ENCODE measurements at places on chromosomes 16 and 17.
A peak's percentile ranks its signal among the peaks of the same experiment; 100 is the strongest.

GRCh38 chr17:28366605-28367004, 1.6 kb upstream of the SEBOX start:
- DNase-seq: no peak

GRCh38 chr16:35298460-35299243, 1839.2 kb downstream of the TP53TG3F start:
- no peak for DNase-seq

DNA sequence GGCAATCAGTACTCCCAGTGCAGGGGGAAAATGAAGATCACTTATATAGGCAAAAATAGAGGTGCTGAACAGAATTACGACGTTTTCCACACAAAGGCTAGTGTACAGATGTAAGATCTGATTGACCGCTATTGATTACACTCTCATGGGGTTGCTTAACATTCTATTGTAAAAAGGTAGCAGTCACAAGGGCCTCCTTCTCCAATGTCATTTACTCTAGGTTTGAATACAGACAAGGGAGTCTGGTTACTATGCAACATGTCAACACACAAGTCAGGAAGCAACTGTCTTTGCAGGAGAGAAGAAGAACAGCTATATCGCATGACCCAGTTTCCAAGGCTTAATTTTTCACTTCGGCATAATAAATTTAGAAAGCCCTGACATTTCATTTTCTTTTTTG, 7.9 kb downstream of the KRT37 start:
- no peak for DNase-seq

DNA sequence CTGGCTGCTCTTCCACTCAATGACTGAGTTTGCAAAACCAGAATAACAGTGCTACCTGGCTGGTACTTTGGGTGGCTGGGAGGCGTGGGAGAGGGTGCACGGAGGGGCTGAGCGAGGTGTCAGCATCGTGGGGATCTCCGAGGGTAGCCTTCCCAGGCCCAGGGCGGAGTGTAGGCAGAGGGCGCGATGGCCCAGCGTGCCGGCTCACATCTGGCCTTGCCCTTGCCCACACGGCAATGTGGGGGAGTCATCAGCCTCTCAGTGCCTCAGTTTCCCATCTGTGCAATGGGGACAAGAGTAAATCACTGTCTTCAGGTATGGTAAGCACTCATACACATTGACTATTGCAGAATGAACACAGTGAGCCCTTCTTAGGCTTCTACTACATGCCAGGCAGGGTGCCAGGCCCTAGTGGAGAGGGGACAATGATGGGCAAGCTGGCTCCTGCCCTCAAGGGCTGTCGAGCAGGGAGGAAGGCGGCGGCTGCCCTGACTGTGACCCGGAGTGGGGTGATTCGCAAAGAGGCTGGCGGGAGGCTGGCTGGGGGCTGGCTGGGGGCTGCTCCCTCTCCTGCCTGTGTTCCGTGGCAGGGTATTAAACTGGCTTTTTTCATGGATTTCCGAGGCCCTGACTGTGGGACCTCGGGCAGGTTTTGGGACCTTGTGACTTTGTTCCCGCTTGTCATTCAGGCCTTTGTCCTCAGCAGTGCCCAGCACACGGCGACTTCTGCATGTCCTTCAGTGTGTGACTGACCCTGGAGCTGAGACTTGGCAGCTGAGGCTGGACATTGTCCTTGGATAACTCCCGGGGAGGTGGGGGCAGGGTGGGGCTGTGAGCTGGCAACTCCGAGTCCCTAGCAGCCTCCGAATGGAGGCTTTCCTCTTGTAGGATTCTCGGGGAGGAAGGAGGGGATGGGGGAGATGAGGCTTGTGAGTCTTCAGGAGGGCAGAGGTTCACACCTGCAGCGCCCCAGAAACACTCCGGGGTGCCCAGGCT, 243.1 kb downstream of the SEC14L1 start:
- no peak for DNase-seq

DNA sequence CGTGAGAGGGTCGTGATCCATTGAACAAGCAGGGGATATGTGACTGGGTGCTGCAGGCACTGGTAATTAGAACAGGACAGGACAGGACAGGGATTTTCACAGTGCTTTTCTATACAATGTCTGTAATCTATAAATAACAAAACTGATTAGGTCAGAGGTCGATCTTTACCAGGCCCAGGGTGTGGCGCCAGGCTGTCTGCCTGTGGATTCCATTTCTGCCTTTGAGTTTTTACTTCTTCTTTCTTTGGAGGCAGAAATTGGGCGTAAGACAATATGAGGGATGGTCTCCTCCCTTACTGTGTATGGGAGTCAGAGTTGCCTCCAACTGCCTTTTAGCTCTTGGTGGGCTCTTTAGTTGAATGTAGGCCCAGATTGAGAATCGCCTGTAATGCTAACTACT, 1.5 kb upstream of the ZNF764 start:
- DNase-seq: no peak

DNA sequence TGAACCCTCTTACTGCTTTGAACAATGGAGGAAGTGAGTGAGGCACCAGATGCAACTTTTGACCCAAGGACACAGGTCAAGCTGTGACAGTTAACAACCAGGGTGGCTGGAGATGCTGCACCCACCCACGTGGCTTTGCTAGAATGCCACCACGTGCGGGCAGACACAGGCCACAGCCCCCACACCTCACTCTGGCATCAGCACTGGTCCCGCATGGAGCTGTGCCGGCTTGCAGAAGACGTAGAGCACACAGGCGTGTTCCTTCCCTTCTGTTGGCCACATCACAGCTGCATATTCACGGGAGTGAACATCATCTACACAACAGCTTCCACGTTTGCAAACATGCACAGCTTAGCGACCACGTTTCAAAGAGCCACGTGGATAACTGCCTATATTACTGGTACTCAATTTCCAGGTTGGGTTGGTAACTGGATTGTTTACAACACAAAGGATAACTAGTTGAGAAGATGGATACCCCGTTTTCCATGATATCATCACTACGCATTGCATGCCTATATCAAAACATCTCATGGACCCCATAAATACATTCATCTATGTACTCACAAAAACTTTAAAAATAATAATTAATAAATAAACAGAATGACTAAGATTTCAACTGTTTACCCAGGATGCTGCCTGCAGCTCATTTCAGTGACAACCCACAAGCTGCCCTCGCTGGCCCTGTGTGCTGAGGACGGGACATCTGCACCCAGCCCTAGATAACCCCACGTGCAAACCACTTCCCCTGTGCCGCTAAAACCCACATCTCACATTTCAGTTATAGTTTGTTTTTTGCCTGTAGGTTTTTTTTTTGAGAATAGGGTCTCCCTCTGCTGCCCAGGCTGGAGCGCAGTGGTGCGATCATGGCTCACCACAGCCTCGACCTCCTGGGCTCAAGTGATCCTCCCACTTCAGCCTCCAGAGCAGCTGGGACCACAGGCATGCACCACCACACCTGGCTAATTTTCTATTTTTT, 132.0 kb downstream of the ANKRD11 start:
- DNase-seq: no peak

DNA sequence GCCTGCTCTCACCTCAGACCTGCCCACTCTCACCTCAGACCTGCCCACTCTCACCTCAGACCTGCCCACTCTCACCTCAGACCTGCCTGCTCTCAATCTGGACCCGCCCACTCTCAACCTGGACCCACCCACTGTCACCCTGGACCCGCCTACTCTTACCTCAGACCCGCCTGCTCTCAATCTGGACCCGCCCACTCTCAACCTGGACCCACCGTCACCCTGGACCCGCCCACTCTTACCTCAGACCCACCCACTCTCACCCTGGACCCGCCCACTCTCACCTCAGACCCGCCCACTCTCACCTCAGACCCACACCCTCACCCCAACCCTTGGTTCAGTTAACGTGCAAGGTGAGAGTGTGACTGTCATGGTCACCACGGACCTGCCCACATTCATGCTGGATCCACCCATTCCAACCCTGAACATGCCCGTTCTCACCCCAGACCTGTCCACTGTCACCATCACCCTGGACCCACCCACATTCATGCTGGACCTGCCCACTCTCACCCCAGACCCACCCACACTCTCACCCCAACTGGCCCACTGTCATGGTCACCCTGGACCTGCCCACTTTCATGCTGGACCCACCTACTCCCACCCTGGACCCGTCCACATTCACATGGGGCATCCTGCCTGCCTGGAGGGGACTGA, 31.2 kb upstream of the ENPP7 start:
- no peak for DNase-seq

- no peak for DNase-seq
These were observed 5.0 kb downstream of the LSM12 start for GRCh38 chr17:44061446-44061845.

GRCh38 chr16:81830845-81831540, 51.9 kb downstream of the PLCG2 start:
- DNase-seq: no peak

DNA sequence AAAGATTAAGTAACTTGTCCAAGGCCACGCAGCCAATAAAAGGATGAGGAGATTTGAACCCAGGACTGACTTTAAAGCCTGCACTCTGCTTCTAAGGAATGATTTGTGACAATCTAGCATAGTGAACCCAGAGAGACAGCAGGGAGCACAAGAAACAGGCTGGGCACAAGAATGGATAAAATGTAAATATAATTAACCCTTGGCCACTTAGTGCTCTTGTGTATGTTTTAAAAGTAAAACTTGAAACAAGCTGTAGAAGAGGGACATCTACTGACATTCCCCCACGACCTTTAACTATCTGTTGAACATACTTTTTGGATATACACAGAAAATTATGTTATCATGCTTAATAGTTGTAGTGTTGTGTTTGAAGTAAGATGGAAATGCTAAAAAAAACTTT, 141.9 kb upstream of the PMFBP1 start:
- DNase-seq: no peak

- DNase-seq: peak; percentile 40
These were observed at the start of gene RNF135 for GRCh38 chr17:30970831-30971567. TSS of gene RNF135 (plus strand) at chr17:30971039. CDS start at chr17:30971074, 35 bp downstream.

- no peak for DNase-seq
These were observed 1466.0 kb downstream of the CDH11 start for GRCh38 chr16:63655846-63656245.

DNA sequence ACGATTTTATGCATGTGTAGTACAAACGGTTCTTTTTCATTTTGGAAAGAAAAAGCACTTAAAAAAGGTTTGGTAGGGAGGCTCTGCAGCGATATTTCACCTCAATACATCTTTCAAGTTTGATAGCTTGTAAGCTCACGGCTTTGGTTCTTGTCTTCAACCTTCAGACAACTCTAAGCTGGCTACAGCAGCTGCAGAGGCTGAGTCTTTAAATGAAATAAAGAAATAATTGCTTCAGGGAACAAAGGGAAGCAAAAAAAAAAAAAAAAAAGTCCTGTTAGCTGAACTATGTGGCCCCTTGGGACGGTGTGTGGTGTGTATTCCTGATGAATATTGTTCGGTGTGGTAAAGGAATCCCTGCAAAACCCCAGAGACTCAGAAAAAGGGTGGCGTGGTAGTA, 265.1 kb downstream of the NTN1 start:
- no peak for DNase-seq

- no peak for DNase-seq
These were observed 42.2 kb upstream of the HAPSTR1 start for GRCh38 chr16:9049241-9049640.

DNA sequence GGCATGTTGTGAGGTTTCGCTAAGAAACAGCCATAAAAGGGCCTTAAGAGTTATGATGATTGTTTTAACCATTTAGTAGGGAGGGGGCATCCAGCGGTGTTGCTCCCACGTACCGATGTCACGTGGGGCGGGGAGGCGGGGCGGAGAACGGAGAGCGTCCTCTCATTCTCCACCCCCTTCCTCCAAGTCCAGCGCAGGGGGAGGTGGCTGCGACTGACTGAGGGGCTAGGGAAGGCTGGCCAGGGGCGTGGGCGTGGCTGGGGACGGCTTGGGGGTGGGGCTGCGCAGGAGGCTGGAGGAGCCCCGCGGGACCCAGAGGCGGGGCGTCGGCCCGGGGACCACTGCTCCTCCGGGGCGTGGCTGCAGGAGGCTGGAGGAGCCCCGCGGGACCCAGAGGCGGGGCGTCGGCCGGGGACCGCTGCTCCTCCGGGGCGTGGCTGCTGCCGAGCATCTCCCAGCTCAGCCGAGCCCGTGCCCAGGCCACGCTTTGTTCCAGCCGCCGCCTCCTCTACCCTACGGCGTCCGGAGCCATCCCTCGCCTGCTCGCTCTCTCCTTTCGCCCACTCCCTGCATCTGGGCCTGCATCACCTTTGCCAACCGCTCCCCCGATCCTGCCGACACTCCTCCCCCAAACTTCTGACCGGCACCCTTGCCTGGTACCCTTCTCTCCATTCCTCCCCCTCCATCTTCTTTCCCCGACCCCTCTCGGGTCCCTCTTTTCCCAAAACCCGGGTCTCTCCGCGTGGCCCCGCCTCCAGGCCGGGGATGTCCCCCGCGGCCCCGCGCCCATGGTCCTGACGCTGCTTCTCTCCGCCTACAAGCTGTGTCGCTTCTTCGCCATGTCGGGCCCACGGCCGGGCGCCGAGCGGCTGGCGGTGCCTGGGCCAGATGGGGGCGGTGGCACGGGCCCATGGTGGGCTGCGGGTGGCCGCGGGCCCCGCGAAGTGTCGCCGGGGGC, at the start of gene SARM1:
Gene SARM1, plus strand, starts transcription at position 450 of the 958 bp plus-strand sequence. Its CDS starts 339 bp downstream, at position 789.
- DNase-seq: peak; percentile 60

- no peak for DNase-seq
These were observed 35.7 kb upstream of the C16orf78 start for GRCh38 chr16:49337814-49338350.

DNA sequence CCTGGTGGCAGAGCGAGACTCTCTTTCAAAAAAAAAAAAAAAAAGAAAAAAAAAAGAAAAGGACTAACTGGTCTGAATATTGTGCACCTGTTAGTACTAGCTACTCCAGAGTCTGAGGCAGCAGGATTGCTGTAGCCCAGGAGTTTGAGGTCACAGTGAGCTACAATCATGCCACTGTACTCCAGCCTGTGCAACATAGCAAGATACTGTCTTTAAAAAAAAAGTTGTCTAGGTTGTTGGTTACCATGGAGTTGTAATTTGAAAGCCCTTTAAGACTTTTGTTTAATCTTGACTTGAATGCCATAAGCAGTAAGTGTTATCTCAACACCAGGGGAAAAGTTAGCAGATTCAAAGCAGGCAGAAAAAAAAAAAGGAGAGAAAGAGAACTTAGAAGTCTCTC, 10.9 kb upstream of the C16orf54 start:
- DNase-seq: no peak

DNA sequence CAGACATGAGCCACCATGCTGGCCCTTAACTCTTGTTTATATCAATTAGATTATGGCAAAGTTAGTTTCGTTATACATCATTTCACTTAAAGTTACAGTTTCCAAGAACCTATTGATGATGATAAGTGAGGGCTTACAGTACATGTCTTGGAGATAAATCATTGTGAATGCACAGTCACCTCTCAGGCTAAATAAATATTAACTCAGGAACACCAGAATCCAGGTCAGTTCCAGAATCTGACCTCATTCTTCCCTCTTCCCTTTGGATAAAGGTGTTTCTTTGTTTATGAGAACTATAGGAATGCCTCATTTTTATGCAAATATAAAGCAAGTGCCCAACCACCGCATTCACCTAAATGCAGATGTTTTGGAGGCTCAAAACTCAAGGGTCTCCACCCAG, 48.4 kb upstream of the CRYM start:
- no peak for DNase-seq

- no peak for DNase-seq
These were observed 2.6 kb downstream of the APRT start for GRCh38 chr16:88809068-88809675.
